ENCODE measurements at places on chromosomes 7 and 10.

- no peak for DNase-seq
Observed at GRCh38 chr10:91880310-91880709, 29.0 kb downstream of the FGFBP3 start.

GRCh38 chr7:16785846-16786245, 19.0 kb downstream of the AGR2 start:
- DNase-seq = no peak

- DNase-seq = no peak
Observed at GRCh38 chr10:61633665-61634064, 29.1 kb upstream of the CABCOCO1 start.

- no peak for DNase-seq
Observed at GRCh38 chr7:116614499-116615262, 57.3 kb upstream of the MET start.

- peak; percentile 32 for DNase-seq
Observed at GRCh38 chr10:78899996-78900714, 168.6 kb upstream of the ZMIZ1 start.

DNA sequence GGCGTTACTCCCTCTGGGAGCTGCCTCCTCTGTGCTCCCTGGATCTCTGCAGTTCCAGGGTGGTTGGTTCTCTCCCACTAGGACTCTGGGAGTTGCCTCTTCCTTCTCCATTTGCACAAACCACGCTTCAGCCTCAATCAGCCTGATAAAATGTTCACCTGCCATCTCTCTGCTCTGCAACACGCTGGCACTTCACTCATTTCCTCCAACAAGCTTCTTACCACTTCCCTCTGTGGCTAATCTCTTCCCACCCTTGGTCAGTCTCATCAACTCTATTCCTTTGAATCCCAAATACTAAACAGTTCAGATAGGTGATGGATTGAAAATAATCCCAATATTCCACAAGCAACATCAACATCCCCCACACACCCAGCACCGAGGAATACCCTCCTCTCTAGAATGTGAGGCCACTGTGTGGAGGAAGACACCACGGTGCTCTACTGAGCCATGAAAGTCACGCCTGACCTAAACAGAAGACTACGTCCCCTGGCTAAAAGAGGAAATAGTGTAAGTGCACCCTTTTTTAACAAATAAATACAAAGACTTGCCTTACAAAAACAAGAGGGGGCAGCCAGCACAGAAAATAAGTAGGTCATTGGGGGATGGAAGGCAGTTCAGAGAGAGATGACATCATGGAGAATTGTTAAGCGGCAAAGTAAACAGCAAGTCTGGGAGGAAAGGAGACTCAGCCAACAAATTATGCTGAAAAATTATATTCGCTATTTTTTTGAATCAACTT, 1.9 kb upstream of the FAM170B start:
- DNase-seq = no peak

DNA sequence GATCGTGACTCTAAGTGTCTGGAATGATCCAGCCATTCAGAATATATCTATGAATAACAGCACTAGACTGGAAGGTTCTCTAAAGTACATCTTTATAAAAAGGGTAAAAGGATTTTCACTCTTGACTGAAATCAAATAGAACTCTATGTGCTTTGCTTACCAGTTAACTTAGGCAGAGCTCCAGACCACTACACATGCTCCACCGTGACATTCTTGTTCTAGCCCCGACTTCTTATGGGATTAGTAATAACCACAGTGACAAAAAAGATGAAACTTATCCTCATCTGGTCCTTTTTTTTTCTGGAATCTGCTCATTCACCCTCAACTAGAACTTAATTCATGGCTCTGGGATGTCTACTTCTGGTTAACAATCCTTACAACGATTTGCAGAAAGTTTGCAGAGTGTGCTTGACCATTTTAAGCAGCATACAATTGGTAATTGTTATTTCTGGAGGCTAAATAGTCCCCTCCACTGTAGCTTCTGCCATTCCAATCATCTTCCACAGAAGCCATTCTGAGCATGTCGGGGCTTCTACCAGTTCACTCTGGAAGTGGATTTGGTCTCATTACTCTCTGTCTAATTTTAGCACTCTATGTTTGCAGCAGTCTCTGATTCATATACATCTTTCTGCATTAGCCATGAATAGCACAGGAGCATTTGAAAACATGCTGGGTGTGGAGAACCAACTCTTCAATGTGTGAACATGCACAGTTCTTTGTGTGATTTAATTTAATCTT, 163.7 kb upstream of the CDC14C start:
- DNase-seq = no peak

- no peak for DNase-seq
Observed at GRCh38 chr10:51348622-51349021, 274.3 kb downstream of the PRKG1 start.

GRCh38 chr10:103238506-103239252, 7.0 kb upstream of the RPEL1 start:
- DNase-seq = peak; percentile 22

DNA sequence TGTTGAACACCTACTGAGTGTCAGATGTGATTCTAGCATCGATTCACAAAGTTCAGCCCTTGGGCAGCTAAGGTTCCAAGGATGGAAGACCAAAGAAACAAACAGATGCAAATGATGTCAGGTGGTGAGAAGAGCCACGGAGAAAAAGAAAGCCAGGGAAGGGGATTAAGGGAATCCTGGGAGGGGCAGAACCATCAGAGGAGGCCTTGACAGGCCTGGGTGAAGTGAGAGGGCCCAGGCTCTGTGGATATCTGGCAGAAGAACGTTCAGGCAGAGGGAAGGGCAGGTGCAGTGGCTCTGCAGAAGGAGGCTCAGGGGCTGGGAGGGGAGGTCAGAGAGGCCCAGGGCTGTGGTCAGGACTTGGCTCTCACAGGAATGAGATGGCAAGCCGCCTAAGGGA, 90.4 kb downstream of the C10orf105 start:
- no peak for DNase-seq

DNA sequence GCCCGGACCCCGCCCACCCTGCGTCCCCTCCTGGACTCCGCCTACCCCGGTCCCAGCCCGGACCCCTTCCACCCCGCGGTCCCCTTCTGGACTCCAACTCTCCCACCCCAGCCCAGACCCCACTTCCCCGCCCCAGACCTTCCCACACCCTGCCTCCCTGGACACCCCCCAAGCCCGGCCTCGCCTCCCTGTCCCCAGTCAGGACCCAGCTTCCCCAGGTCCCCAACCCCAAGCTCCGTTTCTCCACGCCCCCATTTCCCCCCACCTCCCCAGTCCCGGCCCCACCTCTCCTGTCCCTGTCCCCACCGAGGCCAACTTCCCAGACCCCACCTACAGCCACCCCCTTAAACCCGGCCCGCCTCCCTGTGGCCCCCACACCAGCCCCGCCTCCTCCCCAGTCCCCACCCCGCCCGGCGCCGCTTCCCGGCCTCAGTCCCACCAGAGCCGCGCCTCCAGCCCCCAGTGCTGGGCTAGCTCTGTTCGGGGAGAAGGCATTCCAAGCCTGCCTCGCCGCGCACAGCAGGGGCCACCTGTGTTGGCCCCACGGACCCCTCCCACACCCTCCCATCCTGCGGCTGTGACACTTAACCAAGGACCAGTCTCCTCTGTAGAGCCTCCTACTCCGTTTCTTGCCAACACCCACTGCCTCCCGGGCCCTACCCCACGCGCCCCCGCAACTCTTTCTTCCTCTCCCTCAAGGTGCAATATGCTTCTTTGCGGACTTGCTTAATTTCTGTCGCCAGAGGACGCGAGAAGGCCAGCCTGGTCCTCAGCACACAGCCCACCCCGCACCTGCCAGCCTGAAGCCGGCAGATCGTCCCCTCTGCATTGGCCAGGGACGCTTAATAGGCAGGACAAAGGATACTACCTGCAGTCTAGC, 736 bp upstream of the ITIH5 start:
- no peak for DNase-seq

GRCh38 chr10:12394241-12395033, 45.1 kb downstream of the CAMK1D start:
- no peak for DNase-seq

DNA sequence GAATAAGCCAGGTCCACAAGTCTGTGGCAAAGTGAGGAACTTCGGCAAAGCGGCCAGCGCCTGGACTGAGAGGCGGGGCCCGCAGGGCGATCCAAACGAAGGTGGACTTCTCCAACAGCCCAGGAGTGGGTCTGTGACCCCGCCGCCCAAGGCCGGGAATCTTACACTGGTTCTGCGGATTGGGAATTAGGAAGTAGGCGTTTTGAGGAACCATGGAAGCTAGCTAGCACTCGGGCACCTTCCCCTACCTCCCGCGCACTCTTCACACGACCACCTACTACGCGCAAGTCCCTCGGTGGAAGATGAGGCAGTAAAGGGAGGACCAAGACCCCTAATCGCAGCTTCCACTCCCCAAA, 570 bp upstream of the ARF5 start:
- DNase-seq = no peak

GRCh38 chr10:97012470-97012869, 173.3 kb downstream of the SLIT1 start:
- DNase-seq = no peak

- DNase-seq = peak; percentile 100
Observed at GRCh38 chr7:92586403-92586802, 3.8 kb downstream of the FAM133B start.

GRCh38 chr7:138581065-138581464, 120.1 kb downstream of the SVOPL start:
- DNase-seq = no peak

GRCh38 chr7:92631067-92631849, 41.1 kb upstream of the FAM133B start:
- no peak for DNase-seq

DNA sequence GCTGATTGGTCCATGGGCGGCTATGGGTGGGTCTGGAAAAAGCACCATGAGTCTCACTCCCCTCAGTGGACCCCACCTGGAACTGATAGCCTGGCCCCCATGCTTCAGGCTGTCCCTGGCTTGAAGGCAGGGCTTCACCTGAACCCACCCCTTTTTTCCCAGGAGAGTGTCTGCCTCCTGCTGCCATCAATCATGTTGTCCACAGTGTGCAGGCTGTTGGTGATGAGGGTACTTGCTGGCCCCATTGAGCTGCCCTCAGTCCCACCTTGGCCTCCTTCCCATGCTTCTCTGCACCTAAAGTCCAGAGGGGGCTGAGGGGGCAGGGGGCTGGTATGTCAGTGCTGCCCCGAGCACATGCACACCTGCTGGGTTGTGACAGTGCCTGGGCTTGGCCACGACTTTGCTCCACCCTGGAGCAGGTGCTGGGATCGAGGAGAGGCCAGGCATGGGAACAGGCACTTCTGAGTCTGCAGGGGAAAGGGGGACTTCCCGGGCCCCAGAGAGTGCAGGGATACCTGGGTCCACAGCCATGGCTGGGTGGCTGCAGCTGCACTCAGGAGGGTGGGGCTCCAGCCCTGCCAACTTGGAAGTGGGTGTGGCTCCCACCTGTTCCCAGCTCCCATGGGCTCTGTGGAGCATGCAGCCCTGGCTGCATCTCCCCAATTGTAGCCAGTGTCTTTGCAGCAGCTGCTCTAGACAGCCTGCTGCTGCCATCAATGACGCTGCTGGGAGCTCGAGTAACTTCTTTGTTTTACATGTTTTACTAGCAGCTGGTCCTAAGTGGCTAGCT, 56.9 kb downstream of the ADK start:
- no peak for DNase-seq

GRCh38 chr10:86261941-86262687, 104.5 kb downstream of the GRID1 start:
- peak; percentile 68 for DNase-seq

- no peak for DNase-seq
Observed at GRCh38 chr7:5610500-5611186, 170.8 kb downstream of the RNF216 start.

DNA sequence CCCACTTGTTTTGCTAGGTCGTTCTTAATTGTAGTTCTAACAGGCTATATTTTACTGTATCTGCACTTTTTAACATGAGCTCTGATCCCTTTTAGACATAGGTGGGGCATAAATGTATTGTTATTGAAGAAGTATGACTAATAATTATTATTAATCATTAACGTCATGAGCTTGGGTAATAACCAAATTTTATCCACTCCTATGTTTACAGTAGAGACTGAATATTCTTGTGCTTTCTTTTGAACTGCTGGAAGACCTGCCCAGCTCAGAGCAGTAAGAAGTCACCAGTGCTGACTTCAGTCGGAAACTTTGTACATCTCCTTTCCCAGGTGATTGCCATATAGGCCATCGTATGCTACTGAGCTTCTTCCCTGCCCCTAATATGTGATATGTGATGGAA, 18.7 kb downstream of the PKD2L1 start:
- DNase-seq = no peak

GRCh38 chr10:50566150-50566549, 57.6 kb downstream of the SGMS1 start:
- DNase-seq = no peak

- peak; percentile 80 for DNase-seq
Observed at GRCh38 chr10:52644373-52645186, 128.0 kb downstream of the MBL2 start.

- peak; percentile 87 for DNase-seq
Observed at GRCh38 chr10:22693371-22693784, 21.0 kb downstream of the PIP4K2A start.

GRCh38 chr7:103993551-103993950, 4.1 kb upstream of the RELN start:
- DNase-seq = no peak

- no peak for DNase-seq
Observed at GRCh38 chr10:70540789-70541360, 61.7 kb downstream of the PRF1 start.

- DNase-seq = no peak
Observed at GRCh38 chr7:98194672-98195457, 16.4 kb upstream of the BHLHA15 start.

GRCh38 chr10:660413-660969, 29.0 kb downstream of the DIP2C start:
- no peak for DNase-seq

DNA sequence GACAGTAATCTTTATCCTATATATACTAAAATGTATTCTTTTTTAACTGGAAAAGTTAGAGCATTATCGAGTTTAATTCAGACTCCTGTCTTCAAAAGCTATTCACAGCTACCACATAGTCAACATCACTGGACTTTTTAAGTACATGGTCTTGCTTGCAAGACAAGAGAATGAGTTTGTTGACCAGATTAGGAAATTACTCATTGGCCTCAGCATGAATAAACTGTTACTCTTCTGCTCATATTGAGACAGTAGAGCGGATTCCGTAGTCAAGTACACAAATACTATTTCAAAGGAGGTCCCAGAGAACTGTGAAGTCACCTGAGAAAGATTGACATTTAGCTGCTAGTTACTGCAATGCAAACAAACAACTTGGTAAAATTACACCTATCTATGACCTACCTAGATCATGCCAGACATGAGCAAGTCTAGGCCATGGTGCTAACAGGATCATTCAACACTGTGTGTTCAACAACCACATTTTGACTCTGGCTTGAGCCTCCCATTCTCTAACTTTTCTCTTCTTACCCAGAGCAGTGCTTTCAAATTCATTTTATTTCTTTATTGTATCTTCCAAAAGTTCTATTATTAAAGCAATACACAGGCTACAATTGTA, 280.9 kb downstream of the NEBL start:
- no peak for DNase-seq

- peak; percentile 74 for DNase-seq
Observed at GRCh38 chr10:84214612-84215235, 10.6 kb downstream of the LRIT2 start.

GRCh38 chr7:121259826-121260225, 69.0 kb upstream of the WNT16 start:
- DNase-seq = no peak

GRCh38 chr7:131076711-131077181, 250.9 kb upstream of the MKLN1 start:
- DNase-seq = no peak

- no peak for DNase-seq
Observed at GRCh38 chr10:91191584-91191919, 28.9 kb upstream of the PCGF5 start.

GRCh38 chr7:103710247-103710646, 264.2 kb upstream of the SLC26A5 start:
- DNase-seq = no peak

GRCh38 chr7:54978364-54979116, 40.3 kb upstream of the EGFR start:
- DNase-seq = no peak

Data from OCI-M1 (cell line).